Activated CD4-positive, CD25-positive, alpha-beta regulatory T cell (primary cell): ENCODE measurements at places on chromosomes 2 and 18.

DNA sequence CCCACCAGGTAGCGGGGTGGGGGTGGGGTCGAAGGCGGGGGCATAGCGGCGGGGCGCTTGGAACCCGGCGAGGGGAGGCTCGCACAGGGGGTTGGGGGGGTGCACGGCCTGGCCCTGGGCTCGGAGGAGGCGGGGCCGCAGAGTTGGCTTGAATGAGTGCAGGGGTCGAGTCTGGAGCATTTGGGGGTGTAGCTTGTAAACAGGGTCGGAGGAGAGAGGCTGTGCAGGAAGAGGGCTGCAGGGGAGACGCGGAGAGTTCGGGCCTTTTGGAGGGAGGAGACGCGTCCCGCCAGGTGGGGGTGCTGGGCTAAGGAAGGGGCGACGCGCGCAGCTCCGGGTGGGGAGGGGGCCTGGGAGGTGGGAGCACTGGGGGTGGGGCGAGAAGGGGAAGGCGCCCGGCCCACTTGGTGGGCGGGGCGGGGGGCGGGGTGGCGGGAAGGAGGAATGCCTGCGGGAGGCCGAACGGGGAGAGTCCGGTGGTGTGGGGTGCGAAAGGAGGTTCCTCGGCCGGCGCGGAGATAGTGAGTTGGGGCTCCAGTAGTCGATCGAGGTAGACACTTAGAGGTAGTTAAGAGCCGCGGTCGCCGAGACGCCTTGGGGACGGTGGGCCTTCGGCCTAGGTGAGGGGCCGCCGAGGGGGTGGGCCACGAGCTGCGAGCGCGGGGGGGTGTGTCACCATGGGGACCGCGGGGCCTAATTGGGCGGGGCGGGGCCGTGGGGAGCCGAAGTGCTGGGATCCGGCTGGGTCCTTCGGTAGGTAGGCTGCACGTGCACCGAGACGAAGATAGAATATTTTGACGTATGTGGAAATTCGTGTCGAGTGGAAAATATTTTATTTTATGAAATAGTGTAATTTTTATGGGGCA is 774 bp downstream of the MSH6 start:
- peak; percentile 42 for DNase-seq

DNA sequence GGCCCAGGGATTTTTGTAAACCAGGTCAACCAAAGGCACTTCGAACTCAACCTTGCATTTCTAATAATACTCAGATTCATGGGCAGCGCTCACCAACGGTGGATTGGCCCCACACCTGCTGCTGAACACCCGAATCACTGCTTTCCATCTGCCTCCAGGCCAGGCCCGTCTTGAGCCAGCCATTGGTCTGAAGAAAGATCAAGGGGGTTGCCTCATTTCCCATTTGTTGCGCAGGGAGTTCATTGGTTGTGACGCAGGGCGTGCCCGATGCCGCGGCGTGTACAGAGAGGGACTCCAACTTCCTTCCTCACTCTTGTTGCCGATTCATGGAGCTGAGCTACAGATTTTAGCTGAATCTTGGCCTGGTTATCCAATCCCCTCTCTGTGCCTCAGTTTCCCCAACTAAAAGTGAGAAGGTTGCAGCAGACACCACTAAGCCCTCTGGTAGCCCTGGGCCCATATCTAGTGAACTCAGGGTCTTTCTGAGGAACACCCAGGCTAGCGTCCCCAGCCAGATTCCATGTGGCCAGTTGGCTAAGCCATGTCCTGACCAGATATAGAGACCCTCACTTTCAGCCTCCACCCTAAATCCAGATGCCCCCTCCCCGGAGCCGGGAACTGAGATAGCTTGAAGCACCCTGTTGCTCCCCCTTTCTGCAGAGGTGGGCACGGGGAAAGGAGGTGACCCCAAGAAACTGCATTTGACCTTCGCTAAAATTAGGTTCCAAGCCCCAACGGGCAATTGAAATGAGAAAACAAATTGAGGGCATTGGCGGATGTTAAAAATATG is 60.9 kb upstream of the HPCAL1 start:
- no peak for DNase-seq

DNA sequence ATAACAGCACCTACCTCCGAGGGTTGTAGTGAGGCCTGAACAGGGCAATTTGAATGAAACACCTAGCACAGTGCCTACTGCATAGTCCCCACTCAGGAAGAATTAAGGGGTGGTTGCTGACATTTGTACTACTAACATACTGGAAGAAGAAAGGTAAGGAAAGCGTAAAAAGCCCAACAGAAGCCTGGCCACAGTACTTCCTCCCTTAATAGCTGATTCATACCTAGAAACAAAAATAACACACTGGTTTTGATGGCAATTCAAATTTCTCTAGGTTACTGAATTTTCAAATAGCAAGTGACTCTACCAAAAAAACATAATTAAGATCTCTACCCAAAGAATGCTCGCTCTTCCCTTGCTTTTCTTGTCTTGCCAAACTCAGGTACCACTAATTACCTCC is 16.2 kb downstream of the SUCLG1 start:
- DNase-seq: no peak

DNA sequence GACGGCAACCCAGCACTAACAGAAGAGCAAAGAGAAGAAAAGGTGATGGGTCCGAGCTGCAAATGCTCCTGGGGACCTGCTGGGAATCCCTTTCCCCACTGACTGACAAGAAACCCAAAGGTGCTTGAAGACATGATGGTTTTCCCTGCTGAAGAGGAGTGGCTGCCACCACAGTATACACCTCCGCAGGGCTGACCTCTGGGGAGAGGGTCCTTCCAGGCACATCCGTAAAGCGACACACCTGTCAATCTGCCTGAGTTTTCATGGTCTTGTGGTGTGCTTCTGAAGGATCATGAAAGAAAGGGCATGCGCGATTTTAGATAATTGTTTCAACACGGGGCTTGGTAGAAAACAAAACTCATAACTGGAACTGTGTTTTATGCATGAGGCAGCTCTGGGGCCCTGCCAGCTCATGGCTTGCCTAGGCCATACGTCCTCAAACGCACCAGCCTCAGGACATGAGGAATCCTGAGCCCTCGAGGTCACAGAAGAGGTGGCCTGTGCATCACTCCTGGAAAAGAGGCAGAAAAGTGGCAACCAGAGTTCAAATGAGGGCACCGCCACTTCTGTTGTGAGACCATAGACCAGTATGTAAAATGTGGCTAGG is 51.8 kb downstream of the SERTAD2 start:
- no peak for DNase-seq

DNA sequence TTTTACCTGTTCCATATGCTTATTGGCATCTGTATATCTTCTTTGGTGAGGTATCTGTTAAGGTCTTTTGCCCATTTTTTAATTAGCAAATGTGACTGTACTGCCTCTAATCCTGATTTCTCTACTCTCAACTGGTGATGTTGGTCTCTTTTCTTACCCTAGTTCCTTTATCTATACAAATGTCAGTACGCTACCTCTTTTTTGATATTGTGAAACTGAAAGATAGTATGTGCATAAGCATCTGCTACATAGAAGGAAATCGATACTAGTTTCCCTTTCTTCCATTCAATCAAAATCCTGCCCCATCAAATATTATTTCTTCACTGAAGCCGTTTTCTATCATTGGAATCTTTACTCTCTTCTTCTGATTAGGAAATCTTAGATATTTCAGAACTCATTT is 194.9 kb upstream of the SPOPL start:
- DNase-seq: no peak

DNA sequence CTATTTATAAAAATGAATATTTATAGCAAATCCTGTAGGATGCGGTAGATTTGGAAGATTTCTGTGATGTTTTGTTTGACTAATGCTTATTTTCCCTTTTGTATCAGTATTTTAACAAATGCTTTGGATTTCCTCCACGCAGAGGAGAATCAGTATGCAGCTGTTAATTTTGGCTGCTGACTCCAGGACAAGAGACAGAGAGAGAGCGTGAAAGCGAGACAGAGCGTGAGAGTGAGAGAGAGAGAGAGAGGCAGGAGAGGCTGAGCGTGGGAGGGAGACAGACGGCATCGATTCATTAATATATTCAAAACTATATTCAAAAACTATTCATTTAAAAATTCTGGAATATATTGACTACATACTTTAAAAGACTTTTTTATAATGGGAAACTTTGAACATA is 62.5 kb downstream of the RRM2 start:
- no peak for DNase-seq

DNA sequence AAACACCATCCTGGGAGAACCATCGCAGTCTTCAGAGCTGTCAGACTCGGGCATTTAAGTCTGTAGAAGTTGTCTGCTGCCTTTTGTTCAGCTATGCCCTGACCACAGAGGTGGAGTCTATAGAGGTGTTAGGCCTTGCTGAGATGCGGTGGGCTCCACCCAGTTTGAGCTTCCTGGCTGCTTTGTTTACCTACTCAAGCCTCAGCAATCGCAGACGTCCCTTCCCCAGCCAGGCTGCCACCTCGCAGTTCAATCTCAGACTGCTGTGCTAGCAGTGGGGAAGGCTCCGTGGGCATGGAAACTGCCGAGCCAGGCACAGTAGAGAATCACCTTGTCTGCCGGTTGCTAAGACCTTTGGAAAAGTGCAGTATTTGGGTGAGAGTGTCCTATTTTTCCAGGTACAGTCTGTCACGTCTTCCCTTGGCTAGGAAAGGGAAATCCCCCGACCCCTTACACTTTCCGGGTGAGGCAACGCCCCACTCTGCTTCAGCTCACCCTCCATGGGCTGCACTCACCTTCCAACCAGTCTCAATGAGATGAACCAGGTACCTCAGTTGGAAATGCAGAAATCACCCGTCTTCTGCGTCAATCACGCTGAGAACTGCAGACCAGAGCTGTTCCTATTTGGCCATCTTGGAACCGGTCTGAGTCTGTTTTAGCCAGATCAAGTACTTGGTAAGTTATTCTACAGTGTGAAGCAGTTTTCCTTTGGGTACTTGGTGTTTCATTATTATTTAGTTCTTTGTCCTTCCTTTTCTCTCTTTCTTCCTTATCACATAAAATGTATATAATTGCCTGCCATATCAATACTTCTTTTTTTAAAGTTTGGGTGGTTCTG is 71.5 kb downstream of the CDC42EP3 start:
- no peak for DNase-seq

DNA sequence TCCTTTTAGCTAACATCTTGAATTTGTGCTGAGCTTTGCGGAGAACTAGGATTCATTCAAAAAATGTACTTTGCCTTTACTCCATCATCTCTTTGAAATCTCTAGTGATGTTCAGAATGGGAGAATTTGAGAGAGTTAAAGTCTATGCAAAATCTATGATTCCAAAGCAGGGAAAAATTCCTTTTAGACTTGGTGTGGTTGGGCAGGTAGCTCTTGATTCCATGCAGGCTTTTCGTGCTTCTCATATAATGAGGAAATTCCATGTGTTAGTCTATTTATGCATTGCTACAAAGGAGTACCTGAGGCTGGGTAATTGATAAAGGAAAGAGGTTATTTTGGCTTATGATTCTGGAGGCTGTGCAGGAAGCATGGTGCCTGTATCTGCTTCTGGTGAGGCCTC is 258.9 kb upstream of the EPHA4 start:
- no peak for DNase-seq

DNA sequence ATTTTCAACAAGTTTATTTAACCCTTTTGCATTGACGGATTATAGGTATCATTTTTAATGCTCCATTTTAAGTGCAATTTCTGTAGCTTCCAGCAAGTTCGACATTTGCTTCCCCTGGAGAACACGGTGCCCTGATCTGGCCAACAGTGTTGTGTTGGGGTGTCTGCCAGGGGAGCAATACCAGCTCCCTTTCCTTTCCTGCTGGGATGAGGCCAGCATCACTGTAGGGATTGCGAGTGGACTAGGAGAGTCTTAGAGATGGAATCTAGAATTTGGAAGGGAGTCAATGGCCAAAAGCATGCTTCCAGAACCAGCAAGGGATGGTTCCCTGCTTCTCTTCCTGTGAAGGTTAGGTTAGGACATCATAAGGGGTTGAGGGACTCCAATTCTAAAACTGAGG is 135.2 kb downstream of the RTN4 start:
- DNase-seq: no peak

DNA sequence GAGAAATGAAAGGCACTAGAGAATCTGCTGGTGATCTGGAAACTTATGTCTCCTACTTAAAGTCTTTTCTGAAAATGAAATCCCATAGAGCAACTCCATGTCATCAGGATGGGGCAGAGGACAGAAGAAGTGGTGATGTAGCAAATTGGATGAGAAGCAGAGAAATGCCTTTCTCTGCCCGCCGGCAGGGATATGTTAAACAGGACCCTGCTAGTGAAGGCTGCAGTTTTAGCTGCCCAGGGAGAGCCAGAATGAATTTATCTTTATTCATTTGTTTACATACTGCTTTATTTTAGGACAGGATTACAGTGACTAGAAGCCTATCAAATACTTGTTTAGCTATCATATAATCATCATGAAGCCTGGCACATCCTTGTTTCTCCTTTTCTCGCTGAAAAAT is 247.0 kb downstream of the DOK6 start:
- no peak for DNase-seq

DNA sequence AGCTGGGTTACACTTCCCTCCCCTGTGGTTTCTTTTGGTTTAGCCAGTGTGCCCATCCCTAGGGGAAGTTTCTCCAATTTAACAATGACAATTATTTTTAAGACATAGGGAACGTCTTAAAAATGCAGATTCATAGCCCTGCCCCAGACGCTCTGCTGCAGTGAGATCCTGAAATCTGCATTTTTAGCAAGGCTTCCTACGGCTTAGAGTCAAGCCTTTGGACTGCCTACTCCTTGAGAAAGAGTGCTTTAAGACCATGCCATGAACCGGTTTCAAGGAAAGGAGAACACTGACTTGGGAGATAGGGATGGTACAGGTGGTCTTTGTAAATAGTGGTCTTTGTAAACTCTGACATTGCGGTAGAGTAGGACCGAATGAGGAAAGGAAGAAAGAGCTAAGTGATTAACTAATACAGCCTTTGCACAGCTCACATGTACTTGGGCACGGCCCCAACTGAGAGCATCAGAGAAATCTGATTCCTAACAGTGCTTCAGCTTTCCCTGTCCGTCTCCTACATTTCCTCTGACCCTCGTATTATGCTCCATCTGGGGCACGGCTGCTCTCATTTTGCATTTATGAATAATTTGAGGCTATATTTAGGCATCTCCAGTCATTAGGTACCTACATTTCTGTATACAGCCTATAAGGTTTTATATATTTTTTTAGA is 217.6 kb upstream of the TANK start:
- DNase-seq: no peak

- DNase-seq: no peak
Measured at GRCh38 chr18:50428531-50429206, 53.8 kb downstream of the SKA1 start.

DNA sequence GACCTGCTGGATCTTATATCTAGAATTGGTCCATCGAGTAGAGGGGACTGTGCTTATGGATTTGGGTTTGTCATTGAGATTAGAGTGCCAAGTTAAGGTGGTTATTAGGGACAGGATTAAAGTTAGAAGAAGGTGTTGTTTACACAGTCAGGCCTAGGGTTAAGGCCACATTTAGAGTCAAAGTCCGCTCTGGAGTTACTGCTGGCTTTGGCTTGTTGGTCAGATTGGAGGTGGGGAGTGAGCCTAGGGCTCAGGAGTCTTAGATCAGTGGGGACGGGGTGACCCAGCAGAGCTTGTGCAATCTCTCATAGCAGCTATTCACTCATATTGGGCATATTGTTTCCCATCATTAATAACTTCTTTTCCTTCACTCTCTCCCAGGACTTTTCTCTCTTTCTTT is 13.5 kb upstream of the EPAS1 start:
- no peak for DNase-seq
